Activated CD4-positive, alpha-beta T cell treated with anti-CD3 and anti-CD28 coated beads, Interleukin-2, amount 50 U/mL, for 24 hours (primary cell): ENCODE measurements at places on chromosomes 4 and X.

DNA sequence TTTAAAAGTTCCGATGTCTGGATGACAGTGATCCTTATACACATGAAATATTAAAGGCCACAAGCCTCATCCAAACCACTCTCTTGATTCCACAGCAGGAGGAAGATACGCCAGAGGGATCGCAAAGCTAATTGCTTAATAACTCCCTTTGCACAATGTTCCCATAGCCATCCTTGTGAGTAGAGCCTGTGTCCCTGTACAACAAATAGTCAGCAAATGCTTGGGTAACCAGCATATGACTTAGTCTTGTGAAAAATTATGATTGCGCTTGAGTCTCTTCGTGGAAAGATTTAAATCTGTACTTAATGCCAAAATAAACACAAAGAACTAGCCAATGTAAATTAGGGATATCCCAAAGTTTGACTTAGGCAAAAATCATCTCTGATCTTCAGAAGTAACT is 31.5 kb downstream of the SLC9A7 start:
- no peak for DNase-seq

DNA sequence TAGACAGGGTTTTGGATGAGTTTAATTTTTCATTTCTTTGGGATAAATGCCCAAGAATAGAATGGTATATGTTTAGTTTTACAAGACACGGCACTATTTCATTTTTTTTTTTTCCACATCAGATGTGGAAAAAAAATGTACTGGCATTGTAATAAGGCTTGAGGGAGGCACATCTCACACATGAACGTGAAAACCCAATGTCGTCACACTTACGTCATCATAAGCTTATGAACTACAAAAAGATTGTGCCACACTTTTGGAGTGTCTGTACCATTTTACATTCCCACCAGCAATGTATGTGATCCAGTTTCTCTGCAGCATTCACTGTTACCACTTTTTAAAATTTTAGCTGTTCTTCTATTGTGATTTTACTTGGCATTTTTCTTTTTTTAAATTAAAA is 74.2 kb downstream of the TAF1 start:
- DNase-seq: no peak

DNA sequence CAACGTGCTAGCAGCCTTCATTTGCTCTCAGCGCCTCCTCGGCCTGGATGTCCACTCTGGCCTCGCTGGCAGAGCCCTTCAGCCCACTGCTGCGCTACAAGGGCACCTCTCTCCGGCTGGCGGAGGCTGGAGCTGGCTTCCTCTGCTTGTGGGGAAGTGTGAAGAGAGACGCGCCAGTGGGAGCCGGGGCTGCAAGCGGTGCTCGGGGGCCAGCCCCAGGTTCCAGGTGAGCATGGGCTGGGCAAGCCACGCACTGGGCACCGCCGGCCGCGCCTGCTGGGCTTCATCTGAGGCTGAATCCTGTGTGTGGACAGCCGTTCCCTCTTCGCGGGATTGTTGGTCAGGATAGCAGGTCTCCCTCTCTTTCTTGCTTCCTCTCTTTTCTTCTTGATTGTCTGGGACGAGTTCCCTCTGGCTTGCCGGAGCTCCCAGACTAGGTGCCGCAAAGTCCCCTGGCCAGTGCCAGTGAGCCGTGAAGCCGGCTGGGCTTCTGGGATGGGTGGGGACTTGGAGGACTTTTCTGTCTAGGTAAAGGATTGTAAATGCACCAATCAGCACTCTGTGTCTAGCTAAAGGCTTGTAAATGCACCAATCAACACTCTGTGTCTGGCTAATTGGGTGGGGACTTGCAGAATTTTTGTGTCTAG is 165.0 kb downstream of the HEPH start:
- no peak for DNase-seq

DNA sequence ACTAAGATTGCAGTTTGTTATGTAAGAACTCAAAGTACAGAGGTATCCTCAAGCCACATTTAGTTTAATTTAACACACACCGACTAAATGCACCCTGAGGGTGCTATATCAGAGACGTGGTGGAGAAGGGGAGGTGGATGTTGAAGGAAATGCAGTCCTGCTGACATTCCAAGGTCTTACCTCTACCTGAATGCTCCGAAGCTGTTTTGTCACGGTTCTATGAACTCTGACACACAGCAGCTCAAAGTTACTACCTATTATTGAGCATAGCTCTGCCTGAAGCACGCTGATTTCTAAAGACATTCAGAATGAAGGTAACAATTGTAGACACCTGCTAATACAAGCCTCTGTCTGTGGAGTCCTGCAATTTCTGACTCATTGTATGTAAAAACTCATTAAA is 6.7 kb downstream of the CC2D2A start:
- DNase-seq: no peak

- DNase-seq: no peak
These were observed 28.9 kb upstream of the TBC1D14 start for GRCh38 chr4:6880691-6881090.

- no peak for DNase-seq
These were observed 380.5 kb upstream of the IGFBP7 start for GRCh38 chr4:57490520-57491255.

DNA sequence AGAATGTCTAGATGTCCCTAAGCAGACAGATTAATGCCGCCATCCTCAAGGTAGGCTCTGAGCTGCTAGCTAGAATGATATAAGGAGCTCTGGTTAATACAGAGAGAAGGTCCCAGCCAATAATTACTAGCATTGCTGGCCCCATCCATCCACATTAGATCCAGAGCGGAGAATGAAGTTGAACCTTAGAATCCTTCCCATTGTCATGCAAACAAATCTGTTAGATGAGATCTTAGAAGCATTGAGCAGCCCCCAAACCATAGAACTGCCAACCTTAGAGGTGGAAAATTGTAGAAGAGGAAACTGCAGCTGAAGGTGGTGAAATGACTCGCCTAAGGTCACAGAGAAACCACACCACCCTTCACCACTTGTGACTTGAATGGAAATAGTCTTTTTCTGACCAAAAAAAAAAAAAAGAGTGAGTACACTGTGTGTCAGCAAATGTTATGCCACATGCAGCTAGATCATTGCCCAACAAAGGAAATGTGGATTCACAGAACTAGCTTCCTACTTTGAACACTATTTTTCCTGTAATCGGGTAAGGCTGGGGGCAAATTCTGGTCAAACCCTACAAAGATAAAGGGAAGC is 162.1 kb downstream of the SMIM20 start:
- no peak for DNase-seq

- DNase-seq: no peak
These were observed 188.3 kb upstream of the RPS6KA3 start for GRCh38 chrX:20455001-20455400.

- DNase-seq: no peak
These were observed 16.5 kb downstream of the DHRSX start for GRCh38 chrX:2484256-2484655.

DNA sequence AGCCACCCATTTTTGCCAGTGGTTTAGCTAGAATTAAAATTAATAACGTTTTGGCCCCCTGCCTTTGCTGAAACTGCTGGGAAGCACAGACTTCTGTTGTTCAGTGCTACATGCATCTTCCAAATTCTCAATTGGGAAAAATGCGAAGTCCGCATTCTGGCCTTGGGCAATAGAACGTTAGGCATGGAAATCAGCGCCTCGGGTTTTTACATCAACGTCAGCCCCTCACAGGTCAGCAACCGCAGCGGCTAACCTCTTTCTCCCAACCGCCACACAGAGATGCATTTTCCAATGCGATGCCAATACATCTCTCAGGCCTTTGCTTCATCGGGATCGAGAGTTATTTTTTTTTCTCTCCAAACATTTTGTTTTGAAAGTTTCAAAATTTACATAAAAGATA is 339.1 kb downstream of the DCHS2 start:
- no peak for DNase-seq

GRCh38 chr4:68175562-68176155 is 46.0 kb upstream of the TMPRSS11F start:
- peak; percentile 33 for DNase-seq

- DNase-seq: no peak
These were observed 21.2 kb downstream of the SPRY1 start for GRCh38 chr4:123417813-123418212.

DNA sequence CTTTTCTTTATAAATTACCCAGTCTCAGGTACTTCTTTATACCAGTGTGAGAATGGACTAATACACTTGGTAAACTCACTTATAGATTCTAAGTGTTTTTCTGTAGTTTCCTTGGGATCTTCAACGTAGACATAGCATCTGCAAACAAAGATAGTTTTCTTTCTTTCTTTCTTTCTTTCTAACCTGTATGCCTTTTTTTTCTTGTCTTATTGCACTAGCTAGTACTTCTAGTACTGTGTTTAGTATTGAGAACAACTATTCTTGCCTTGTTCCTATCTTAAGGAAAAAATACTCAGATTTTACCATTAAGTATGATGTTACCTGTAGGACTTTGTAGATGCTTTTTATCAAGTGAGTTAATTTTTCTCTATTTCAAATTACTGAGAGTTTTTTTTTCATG is 102.2 kb downstream of the EDA start:
- DNase-seq: no peak

DNA sequence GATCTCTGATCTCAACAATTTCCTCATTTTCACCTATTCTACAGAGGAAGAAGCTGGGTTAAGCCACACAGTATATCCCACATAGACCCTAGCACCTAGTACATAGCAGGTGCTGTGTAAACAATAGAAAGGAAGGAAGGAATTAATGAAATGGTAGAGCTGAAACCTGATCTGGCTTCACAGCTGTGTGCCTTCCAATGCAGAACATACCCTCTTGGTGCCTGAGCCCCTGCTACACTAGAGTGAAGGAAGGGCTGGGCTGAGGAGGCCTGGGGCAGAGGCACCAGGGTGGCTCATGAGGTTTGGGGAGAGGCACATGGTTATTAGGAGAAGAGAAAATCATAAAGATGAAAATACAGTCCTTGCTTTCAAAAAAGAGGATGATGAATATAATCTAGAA is 21.3 kb downstream of the LRRC66 start:
- DNase-seq: no peak

- DNase-seq: no peak
These were observed 3.7 kb downstream of the FGD1 start for GRCh38 chrX:54492340-54492739.

- DNase-seq: no peak
These were observed 29.0 kb upstream of the LGI2 start for GRCh38 chr4:25059791-25060190.

DNA sequence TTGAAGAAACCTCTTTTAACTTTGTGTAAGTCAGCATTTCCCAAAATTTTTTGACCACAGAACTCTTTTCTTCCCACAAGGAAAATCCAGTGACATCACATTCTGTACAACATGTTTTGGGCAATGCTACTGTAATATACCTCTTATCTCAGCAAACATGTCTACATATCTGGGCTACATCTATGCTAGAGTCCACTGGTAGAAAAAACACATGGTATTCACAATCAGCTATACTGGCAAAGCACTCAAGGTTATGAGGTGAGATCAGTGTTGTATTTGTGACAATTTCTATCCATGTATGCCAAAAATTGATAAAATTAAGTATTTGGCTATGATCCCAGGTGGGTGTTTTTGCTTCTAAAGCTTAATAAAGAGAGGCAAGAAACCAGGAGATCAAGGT is 98.0 kb downstream of the ATP11C start:
- no peak for DNase-seq

GRCh38 chr4:25330905-25331808 is 18.6 kb downstream of the ZCCHC4 start:
- DNase-seq: no peak

DNA sequence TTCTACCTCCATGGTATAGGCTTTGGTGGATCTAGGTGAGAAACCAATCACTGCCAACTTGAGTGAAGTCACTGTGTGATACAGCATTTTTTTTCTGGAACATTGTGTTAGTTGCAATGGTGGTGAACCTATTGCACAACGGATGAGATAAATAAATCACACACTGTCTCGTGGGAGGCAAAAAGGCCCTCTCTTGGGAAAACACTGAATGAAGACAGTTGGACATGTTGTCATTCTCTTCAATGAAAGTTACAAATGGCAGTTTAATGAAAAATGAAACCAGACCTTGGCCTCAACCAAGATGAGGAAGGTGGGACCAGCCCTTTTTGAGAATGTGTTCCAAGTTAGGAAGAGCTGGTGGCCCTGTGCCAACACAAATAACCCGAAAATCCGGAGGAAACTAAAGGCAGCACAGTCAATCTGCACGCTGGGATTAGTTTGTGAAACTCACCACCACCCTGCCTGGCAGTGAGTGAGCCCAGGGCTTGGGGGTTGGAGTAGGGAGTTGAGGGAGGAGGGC is 5.4 kb upstream of the ADGRG2 start:
- no peak for DNase-seq

GRCh38 chr4:142913461-142914030 is 67.4 kb upstream of the INPP4B start:
- no peak for DNase-seq

GRCh38 chr4:139481465-139481864 is 27.5 kb downstream of the RAB33B start:
- no peak for DNase-seq
